ENCODE measurements at places on chromosomes 5 and 9.
A peak's percentile ranks its signal among the peaks of the same experiment; 100 is the strongest.

DNA sequence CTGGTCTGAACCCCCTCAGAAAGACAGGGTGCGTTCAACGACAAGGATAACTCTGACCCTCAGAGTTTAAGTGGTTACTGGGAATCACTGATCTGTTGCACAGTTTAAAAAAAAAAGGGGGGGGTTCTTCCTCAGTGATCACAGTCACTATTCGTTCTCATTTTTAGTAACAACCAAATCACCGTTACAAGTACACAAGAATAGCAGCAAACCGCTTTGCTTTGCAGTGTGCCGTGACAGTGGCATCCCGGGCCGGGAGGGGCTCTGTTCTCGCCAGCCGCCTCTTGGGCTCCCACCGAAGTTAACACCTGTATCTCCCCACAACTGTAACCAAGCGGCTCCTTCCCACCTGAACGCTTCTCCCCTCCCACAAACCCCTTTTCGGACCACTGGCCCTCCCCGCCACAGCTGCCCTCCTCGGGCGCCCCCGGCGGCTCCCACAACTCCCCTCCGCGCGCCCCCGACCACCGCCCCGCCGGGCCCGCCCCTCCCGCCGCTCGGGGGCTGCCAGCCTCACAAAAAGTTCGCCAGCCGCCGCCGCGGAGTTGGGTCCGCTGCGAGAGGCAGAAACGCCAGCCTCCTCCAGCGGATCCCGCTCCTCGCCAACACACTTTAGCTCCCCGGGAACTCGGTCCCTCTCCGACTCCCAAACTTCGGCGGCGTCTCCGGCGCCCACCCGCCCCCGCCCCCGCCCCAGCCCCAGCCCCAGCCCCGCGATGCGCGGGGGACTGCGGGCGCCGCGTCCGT, 1.2 kb downstream of the SSBP2 start:
- no peak for DNase-seq

- no peak for DNase-seq
Observed at GRCh38 chr9:130741831-130742449, 48.4 kb downstream of the EXOSC2 start.

- no peak for DNase-seq
Observed at GRCh38 chr9:117644932-117645636, 59.1 kb upstream of the TLR4 start.

GRCh38 chr5:105544300-105544699, 1981.7 kb upstream of the NUDT12 start:
- no peak for DNase-seq

DNA sequence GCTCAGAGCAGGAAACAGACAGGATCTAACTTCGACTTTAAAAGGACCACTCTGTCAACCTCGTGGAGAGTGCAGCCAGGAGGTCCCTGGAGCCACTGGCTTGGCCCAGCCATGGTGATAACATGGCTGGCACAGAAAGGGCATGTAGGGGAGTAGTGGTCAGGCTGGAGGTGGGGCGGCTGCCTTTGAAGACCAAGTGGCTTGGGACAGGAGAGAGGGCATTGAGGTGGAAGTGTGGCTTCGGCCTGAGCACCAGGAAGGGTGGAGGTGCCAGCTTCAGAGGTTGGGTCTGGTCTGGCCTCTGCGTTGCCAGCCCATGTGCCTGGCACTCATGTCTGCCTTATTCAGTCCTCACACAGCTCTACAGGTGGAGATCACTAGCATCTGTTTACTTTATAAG, 270.0 kb downstream of the NSG2 start:
- no peak for DNase-seq

DNA sequence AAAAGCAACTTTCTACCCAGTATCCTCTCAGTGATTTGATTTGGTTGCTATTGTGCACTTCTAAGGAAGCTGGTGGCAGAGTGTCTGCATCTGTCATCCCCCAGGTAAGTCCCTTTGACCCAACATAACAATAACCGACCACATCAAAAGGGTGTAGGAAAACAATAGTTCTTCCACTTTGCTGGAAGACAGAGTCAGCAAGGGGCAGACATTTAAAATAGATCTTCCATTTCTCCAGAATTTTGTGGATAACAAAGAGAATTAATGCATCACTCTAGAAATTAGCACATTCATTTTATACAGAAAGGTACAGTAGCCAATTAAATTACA, 177.5 kb downstream of the EBF1 start:
- DNase-seq, result no peak

DNA sequence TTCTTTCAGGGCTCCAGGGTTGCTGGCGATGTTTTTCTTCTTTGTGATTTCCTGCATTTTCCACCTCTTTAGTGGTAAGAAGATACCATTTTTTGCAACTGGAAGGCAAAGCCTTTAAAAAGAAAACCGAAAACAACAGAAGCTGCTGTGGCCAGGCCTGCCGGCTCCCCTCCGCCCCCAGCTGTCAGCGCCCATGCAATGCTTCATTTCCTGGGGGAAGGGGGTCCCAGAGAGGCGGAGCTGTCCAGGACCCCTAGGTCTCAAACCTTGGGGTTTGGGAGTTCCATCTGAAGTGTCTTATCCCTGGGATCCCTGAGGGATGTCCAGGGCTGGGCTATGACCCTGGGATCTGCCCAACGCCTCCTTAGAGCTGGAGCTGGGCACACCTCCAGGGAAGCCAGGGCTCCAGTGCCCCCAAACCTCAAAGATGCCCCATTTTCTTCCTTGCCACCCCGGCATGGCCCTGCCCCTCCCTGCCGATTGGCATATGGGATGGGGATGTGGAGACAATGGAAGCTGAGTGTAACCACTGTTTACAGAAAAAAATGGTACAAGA, 257.2 kb upstream of the MVB12B start:
- no peak for DNase-seq

DNA sequence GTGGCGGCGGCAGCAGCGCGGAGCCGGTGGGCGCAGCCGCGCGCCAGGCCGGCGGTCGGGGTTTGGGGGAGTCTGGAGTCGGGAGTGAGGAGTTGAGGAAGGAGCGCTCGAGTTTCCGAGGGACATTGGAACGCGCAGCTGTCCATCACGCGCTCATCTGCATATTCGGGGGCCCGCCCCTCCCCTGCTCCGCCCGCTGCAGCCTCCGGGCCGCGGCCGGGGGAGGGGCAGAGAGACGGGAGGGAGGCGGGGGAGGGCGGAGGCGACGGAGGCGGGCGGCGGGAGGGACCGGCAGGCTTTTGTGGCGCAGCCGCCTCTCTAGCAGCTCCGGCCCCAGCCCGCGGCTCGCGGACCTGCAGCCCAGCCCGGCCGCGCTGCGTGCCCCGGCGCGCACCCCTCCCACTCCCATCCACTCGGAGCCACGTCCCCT, at the start of gene IRX2:
IRX2 (minus strand) TSS at position 86 of the 430 bp plus-strand sequence. CDS start 264 bp downstream, outside the sequence.
- DNase-seq, result peak; percentile 98

DNA sequence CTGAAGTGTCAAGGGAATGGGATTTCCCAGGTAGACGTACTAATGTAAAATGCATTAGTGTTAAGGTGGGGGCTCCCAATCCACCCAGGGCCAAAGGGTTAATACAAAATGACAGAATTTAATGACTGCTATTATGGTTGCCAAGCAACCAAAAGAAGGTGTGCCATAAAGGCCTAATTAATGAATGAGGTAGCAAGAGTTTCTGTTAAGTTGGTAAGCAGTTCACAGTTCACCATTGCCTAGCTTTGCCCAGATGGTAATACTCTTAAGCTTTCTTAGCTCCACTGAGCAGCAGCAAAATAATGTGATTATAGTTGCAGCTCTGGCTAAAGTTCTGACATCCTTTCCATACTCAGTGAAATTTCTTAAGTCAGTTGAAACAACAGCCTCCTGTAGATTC, 211.7 kb downstream of the DENND1A start:
- no peak for DNase-seq

DNA sequence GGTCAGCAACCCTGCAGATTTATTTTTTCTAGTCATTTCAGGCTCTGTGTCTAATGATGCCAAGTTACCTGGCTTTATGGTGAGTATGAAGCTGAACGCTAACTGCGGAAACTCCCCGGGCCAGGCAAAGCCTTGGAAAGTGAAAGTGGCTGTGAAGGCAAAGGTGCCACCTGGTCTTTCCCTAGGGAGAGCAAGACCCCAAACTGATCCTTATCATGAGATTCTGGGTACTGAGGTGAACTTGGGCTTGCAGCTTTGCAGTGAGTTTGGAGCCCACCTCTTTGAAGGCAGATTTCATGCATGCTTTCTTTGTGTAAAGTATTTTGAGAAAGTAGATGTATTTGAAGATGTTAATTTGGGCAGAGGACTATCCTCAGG, 63.3 kb downstream of the CARTPT start:
- DNase-seq, result no peak

- no peak for DNase-seq
Observed at GRCh38 chr5:7910738-7911428, 41.9 kb downstream of the MTRR start.

- no peak for DNase-seq
Observed at GRCh38 chr5:157915638-157916037, 56.7 kb upstream of the CLINT1 start.

DNA sequence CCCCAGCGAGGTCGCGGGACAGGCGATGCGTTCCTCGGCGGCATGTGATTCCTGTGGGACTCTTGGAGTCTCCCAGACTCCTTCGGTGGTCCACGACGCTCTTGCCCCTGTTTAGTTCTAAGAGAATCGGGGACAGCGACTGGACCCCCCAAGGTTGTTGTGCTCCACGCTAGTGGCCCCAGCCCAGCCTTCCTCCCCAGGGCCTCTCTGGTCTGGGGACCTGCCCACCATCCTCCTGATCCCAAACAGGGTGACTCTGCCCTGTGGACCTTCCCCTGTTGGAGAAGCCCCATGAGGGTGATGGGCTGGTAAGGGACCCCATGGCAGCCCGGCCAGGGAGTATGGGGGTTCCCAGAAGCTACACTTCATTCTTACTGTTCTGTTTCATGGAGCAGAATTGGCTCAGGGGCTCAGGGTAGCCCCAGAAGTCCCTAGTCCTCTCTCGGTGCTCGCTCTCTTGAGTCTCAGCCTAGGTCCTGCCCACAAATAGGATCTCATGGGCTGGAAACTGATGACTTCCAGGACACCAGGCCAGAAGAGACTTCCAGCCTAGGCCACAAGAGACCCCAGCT, 880 bp downstream of the CARD19 start:
- DNase-seq, result no peak

DNA sequence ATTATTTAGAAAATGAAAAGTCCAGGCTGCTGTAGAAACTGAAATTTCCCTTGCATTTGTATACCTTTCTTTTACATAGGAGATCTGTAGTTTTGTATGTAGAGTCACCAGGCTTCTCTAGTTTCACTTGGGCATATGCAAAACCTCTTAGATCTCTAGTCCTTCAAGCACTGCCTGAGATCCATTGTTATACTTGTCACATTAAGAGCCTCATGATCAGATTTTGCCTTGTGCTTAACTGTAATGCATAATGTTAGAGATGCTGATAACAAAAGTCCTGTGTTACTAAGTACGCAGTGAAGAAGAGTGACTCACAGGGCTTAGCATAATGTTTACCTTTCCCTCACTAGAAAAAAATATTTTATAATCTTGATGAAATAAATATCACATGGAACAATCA, 250.2 kb downstream of the CYLC2 start:
- no peak for DNase-seq

GRCh38 chr9:26163931-26164330, 485.7 kb upstream of the TUSC1 start:
- no peak for DNase-seq

GRCh38 chr5:148688787-148689186, 34.5 kb upstream of the HTR4 start:
- no peak for DNase-seq

DNA sequence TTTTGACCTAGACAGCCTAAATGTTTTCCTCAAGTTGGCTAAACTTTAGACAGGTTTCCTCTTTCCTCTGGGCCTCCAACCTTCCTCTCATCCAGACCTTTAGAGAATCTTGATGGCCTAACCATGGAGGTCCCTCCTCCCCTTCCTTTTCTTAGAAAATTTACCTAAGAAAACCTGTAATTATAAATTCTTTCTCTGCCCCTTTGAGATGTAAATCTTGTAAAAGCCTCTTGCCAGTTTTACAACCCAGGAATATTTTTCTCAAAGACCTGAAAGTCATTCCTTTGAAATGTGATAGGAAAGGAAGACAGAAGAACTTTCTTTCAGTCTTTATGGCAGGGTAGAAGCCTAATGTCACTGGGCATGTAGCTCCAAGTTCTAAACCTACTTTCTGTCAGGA, 1752.6 kb upstream of the C9orf72 start:
- no peak for DNase-seq

- no peak for DNase-seq
Observed at GRCh38 chr5:98105681-98106080, 667.8 kb upstream of the RGMB start.

DNA sequence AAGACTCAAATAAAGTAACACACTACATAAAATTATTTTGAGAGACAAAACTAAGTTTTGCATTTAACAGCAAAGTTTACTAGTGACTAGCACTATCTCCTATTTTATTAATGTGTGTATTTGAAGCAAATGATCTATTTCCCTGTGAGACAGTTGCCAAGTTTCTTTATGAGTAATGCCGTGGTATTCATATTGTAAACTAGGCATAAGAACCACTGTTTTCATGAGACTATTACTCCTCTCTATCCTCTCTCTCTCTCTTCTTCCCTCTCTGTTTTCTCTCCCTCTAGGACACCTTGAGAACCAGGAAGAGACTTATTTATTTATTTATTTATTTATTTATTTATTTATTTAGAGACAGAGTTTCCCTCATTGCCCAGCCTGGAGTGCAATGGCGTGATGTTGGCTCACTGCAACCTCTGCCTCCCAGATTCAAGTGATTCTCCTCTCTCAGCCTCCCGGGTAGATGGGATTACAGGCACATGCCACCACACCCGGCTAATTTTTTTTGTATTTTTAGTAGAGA, 61.1 kb downstream of the MLANA start:
- DNase-seq, result no peak

DNA sequence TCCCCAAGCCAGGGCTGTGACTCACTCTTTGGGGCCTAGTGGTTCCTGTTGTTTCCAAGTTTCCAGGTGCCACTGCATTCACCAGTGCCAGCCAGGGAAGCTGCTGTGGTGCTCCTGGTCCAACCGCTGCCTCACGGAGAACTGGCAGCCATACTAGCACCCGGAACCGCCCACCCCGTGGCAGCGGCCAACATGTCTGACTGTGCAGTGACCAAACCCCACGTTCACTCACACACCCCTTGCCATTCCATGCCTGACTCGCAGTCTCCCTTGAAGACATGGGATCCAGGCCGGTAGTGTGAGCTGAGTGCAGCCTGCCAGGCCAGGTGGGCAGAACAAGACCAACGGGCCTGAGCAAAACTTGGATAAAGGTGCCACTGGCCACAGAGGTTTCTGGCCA, 845.0 kb upstream of the DMAC1 start:
- DNase-seq, result no peak

DNA sequence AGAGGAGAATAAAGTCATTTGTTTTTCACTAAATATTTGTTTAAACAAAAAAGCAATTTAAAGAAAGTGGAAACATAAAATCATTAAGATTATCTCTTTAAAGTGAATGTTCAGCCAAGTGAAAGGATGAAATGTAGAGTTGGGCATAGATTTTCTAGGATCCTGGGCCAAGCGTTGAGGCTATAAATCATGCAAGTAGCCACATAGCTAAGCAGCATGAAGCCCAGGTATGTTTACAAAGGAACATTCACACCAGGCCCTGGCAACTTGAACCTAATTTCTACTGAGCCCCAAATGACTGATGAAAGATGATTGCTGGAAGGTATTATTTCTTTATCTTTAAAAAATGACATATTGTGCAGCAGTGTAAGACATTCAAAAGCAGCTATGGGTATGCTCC, 461.8 kb downstream of the MAT2B start:
- DNase-seq, result no peak

- DNase-seq, result no peak
Observed at GRCh38 chr9:109286571-109286977, 34.3 kb downstream of the EPB41L4B start.
